ENCODE measurements at places on chromosomes 16 and 17.

- no peak for DNase-seq
Observed at GRCh38 chr17:68694791-68695485, 93.8 kb upstream of the FAM20A start.

DNA sequence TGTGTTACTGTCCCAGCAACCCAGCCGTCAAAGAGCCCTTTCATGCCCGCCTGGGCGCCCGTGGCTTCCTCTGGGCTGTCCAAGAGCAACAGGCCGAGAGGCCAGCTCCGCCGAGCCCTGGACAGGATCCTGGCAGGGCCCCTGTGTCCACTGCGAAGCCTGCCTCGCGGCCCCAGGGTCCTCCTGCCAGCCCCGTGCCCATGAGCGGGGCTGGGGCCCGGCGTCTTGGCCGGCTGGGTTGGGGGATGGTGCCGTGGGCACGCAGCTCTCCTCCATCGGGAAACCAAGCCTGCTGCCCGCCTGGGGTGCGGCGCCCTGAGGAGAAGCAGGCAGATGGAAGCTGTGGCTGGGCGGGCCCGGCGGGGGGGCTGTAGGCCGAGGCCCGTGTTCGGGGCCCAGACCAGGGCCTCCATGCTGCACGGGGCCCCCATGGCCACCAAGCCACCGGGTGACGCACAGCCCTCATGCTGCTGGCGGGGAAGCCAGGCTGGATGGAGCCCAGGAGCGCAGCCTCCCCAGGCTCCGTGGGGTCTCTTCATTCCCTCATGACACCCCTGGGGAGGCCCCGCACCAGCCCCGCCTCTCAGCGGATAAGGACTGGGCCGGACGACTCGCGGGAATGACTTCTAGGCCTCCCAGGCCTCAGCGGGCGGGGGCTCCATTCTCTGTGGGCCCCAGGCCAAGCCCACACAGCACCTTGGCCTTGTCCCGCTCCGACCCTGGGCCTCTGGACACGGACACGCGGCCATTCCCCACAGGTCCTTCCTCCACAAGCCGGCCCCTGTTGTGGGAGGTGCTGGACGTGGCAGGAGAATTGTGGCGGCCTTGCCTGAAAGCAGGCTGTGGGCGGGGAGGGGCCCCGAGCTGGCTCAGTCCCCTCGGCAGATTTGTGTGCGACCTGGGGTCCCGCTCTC, at the start of gene C1QTNF8:
Gene C1QTNF8, minus strand, starts transcription at position 76 of the 914 bp plus-strand sequence. CDS start 1,322 bp downstream, outside the sequence.
- DNase-seq = no peak

- no peak for DNase-seq
Observed at GRCh38 chr17:28272166-28272565, 46.8 kb upstream of the TMEM97 start.

- DNase-seq = no peak
Observed at GRCh38 chr16:50953290-50953689, 197.8 kb downstream of the SALL1 start.

DNA sequence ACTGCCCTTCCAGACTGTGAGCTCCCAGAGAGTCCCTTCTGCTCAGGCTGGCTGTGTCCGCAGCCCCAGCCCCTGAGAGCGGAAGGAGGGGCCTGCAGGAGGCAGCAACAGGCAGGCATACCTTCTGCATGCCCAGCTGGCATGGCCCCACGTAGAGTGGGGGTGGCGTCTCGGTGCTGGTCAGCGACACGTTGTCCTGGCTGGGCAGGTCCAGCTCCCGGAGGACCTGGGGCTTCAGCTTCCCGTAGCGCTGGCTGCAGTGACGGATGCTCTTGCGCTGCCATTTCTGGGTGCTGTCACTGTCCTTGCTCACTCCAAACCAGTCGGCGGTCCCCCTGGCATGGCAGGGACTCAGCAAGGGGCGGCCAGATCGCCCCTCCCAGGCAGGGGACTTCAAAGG, 9.0 kb downstream of the RHBDF1 start:
- no peak for DNase-seq
